ENCODE measurements at places on chromosomes 1 and 21. TPM values are rescaled to one million over a fixed set of nuclear protein-coding genes. Genes with fewer than 3 reads are reported as not detected.

DNA sequence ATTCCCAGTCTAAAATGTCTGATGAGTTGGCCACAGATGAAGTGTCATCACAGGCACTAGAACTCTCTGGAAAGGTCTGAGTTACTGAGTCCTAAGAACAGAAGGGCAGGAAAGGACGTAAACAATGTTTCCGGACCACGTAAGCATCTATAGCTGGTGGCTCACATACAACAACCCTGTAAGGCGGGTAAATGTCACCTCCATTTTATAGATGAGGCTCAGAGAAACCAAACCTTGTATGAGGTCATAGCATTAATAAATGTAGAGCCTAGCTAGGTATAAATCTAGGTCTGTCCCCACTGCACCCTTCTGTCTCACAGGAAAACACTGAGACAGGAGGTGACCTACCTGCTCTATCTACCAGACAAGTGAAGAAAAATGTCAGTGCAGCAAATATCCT, 86.6 kb downstream of the CSMD2 start:
- no peak overlapping the region for H3K27ac ChIP-seq
- H3K4me3 ChIP-seq: no peak overlapping the region
- H3K36me3 ChIP-seq: no peaks in the 10 kb centered on the region
- H3K4me1 ChIP-seq: no peaks in the 10 kb centered on the region
- no peaks in the 10 kb centered on the region for H3K27me3 ChIP-seq

The CFHR4 gene
- polyA plus RNA-seq: not detected

GRCh38 chr1:246969621-246970020, 37.9 kb upstream of the AHCTF1 start:
- no peak overlapping the region for H3K4me3 ChIP-seq
- no peak for DNase-seq
- no peaks in the 10 kb centered on the region for H3K36me3 ChIP-seq
- no peak overlapping the region for H3K27ac ChIP-seq
- no peaks in the 10 kb centered on the region for H3K27me3 ChIP-seq
- H3K4me1 ChIP-seq: no peaks in the 10 kb centered on the region

- H3K4me1 ChIP-seq: no peaks in the 10 kb centered on the region
- H3K4me3 ChIP-seq: no peak overlapping the region
- H3K27ac ChIP-seq: no peak overlapping the region
- no peaks in the 10 kb centered on the region for H3K36me3 ChIP-seq
Measured at GRCh38 chr1:210775289-210775688, 358.7 kb downstream of the KCNH1 start.

GRCh38 chr1:240691909-240692705, 80.2 kb upstream of the GREM2 start:
- no peaks in the 10 kb centered on the region for H3K36me3 ChIP-seq
- no peaks in the 10 kb centered on the region for H3K27me3 ChIP-seq
- DNase-seq: no peak
- no peak overlapping the region for H3K4me3 ChIP-seq

DNA sequence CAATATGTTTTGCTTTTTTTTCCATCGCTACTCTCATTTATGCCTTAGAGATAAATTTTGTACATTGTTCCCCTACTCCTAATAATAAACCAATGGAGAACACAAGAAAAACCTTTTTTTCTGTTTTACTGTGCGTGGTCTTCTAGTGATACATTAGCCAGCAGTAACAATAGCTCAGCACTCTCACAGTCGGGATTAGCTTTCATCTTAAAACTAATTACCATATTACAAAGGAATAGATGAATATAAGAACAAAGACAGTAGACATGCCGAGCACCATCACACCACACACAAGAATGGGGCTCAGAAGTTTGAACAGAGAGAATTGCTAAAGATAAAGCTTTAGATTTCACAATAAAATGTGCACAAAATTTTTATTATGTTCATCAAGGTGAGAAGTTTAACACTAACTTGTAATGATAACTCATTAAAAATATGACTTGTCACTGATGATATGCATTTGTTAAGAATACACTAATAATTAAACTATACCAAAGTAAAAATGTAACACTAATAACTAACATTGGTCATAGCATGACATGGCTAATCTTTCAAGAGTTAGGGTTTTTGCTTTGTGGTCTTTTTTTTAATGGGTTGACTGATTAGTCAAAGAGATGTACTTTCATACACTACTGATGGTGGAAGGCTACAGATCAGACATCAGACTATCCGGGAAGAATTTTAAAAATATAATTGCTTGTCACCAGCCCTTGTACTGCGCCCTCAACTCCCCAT, 61.8 kb downstream of the EXTL2 start:
- H3K4me1 ChIP-seq: no peaks in the 10 kb centered on the region
- DNase-seq: no peak
- H3K27ac ChIP-seq: no peak overlapping the region
- no peaks in the 10 kb centered on the region for H3K27me3 ChIP-seq
- no peak overlapping the region for H3K4me3 ChIP-seq

DNA sequence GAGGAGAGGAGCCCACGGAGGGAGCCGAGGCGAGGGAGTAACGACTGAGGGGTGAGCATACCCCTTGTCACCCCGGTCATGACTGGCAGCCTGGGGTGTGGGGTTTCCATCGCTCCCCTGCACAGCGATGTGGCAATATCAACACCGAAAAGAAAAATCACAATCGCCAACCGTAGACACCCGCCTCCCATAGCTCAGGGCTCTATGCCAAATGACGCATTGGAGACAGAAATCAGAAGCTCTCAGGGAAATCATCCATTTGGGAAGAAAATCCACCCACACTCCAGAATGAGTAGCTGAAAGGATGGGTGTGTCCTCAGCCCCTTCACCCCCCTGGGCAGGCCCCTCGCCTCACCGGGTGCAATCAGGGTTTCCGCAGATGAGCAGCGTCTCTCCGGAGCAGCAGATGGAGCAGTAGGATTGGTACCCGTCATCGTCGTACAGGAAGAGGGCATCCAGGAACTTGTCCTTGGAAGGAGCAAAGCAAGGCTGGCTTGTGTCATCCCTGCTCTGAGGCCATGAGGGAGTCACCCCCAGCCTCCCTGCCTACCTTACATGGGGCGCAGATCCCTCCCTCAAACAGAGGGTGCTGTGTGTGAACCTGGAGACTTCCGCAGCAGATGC, 2.5 kb downstream of the DNMT3L start:
- no peaks in the 10 kb centered on the region for H3K36me3 ChIP-seq
- H3K4me3 ChIP-seq: no peak overlapping the region
- H3K27me3 ChIP-seq: no peaks in the 10 kb centered on the region
- no peak for DNase-seq
- no peak overlapping the region for H3K27ac ChIP-seq
- H3K4me1 ChIP-seq: no peaks in the 10 kb centered on the region

DNA sequence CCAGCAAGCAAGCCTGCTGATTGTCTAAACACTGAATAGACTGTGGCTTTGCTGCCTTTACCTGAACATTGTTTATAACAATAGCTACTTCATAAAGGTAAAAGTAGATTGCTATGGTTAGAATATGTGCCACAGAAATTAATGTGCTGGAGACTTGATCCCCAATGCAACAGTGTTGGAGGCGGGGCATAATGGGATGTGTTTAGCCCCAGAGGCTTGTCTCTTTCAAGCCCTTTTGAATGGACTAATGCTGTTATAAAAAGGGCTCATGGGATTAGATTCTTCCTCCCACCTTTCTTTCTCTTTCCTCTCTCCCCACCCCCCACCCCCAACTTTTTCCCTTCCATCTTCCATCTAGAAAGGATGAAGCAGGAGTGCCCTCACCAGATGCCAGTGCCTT, 80.2 kb upstream of the PPP2R5A start:
- no peaks in the 10 kb centered on the region for H3K36me3 ChIP-seq
- no peak for DNase-seq
- H3K4me1 ChIP-seq: no peaks in the 10 kb centered on the region
- H3K27ac ChIP-seq: no peak overlapping the region
- H3K4me3 ChIP-seq: no peak overlapping the region
- no peaks in the 10 kb centered on the region for H3K27me3 ChIP-seq

The LCE3A gene
- polyA plus RNA-seq: not detected

DNA sequence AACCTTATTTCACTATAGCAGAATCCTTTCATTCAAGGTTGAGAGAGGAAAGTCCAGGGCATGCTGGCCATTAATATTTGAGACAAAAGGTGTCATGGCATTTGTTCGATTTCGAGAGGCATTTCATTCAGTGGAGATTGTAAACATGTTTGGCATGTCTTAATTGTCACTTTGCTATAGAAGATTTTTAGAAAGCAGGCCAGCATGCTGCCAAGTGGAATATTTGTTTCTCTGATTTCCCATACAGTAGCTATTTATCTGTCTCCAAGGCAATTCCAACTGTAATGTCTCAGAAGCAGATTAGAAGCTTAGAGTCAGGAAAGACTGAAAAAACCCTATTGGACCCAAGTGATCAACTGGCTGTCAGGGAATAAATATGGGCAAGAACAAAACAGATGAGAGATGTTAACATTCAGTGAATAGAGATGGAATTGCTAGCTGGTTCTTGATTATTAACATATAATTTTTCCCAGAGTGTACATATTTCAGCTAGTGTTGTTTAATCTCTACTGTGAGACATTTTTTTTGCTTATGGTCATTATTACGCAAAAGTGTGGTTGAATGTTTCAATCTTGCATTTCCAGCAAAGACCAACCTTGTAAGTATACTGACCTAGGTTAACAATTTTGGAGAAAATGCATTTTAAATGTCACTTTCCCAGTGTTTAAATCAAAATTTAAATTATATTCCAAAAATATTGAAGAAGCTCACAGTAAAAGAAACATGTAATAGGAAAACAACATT, 174.6 kb downstream of the KCNK2 start:
- DNase-seq: no peak
- no peaks in the 10 kb centered on the region for H3K27me3 ChIP-seq
- H3K27ac ChIP-seq: no peak overlapping the region
- no peak overlapping the region for H3K4me3 ChIP-seq
- H3K36me3 ChIP-seq: no peaks in the 10 kb centered on the region
- no peaks in the 10 kb centered on the region for H3K4me1 ChIP-seq

- DNase-seq: no peak
- no peak overlapping the region for H3K27ac ChIP-seq
- no peak overlapping the region for H3K4me3 ChIP-seq
Measured at GRCh38 chr1:68819190-68819829, 322.4 kb upstream of the DEPDC1 start.

GRCh38 chr21:45877821-45878469, 103.6 kb upstream of the COL6A1 start:
- DNase-seq: no peak
- no peak overlapping the region for H3K27ac ChIP-seq
- H3K27me3 ChIP-seq: no peaks in the 10 kb centered on the region
- H3K36me3 ChIP-seq: no peaks in the 10 kb centered on the region

- no peak overlapping the region for H3K27ac ChIP-seq
- peaks cover under 1% of the 10 kb centered on the region for H3K4me1 ChIP-seq
- H3K36me3 ChIP-seq: no peaks in the 10 kb centered on the region
- DNase-seq: no peak
- no peaks in the 10 kb centered on the region for H3K27me3 ChIP-seq
Measured at GRCh38 chr1:17218939-17219338, 14.0 kb downstream of the PADI1 start.

DNA sequence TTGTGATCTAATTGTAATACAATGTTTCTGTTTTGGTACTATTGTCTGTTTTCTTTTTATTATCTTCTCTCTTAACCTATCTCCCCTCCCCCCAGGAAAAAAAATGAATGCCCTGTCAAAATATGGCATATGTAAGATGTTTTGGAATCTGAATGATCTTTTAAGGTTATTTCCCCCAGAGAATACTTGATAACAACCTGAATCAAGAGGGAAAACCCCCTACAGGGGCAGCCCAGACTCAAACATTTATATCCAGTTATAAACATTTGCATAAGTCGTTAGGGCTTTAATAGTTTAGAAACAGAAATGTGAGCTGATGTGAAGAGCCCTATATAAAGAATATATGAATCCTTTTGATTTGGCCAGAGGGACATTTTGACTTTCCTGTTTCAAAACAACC, 169.5 kb downstream of the VAV3 start:
- H3K4me1 ChIP-seq: no peaks in the 10 kb centered on the region
- no peak for DNase-seq

GRCh38 chr1:97553971-97554370, 366.9 kb downstream of the DPYD start:
- H3K27me3 ChIP-seq: no peaks in the 10 kb centered on the region
- H3K27ac ChIP-seq: no peak overlapping the region
- no peaks in the 10 kb centered on the region for H3K36me3 ChIP-seq
- H3K4me1 ChIP-seq: no peaks in the 10 kb centered on the region
- no peak overlapping the region for H3K4me3 ChIP-seq
- no peak for DNase-seq

DNA sequence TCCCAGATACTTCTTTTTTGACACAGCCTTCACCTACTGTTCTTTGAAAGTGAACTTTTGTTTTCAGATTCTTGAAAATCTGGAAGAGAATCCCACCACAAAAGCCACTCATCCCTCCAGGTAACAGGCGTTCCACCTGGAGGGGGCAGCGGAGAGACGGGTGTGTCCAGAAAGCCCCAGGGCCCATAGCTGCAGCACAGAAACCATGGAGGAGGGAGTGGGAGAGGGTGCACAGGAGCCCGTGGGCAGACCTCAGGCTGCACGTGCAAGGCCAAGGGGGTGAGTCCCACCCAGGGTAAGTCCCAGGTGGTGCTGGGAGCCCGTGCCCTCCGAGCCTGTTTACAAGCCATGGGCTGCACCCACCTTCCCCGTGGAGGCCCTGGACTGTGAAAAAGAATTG, 86.5 kb downstream of the PSMG1 start:
- H3K27ac ChIP-seq: no peak overlapping the region
- DNase-seq: no peak
- no peak overlapping the region for H3K4me3 ChIP-seq
- H3K4me1 ChIP-seq: no peaks in the 10 kb centered on the region
- no peaks in the 10 kb centered on the region for H3K36me3 ChIP-seq
- H3K27me3 ChIP-seq: no peaks in the 10 kb centered on the region

The AK4 gene
- polyA plus RNA-seq: 0.21 TPM

DNA sequence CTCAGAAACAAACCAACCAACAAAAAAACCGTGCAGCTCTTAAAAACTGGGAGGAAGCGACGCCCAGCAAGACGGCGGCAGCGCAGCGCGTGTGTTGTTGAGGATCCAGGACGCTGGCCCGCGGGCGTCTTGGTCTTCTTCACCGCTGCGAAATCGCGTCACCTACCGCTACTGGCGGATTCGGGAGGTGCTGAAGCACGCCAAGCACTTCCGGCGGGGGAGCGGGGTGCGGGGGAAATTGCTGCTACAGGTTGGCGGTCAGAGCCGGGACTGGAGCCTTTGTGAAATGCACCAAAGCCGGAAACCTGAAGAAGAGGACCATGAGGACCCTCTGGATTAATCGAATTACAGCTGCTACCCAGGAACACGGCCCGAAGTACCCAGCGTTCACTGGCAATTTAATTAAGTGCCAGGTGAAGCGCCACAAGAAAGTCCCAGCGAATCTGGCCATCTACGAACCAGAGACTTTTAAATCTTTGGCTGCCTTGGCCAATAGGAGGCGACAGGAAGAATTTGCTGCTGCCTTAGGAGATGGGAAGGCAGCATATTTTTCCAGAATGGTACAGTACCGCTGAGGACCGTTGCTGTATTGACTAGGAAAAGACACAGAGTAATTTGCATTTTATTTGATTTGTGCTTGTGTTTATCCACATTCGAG, 11.9 kb upstream of the RIPPLY3 start:
- DNase-seq: peak; percentile 14
- no peaks in the 10 kb centered on the region for H3K27me3 ChIP-seq
- H3K27ac ChIP-seq: no peak overlapping the region
- no peaks in the 10 kb centered on the region for H3K4me1 ChIP-seq
- H3K36me3 ChIP-seq: no peaks in the 10 kb centered on the region

All from naive thymus-derived CD4-positive, alpha-beta T cell (primary cell).